Occipital lobe (tissue), 3 donors: ENCODE measurements at places on chromosomes 4 and X.

- DNase-seq, result no peak
These were observed 289.7 kb upstream of the LDB2 start for GRCh38 chr4:17188125-17188524.

GRCh38 chrX:110847334-110847733, 51.7 kb upstream of the CHRDL1 start:
- no peak for DNase-seq

DNA sequence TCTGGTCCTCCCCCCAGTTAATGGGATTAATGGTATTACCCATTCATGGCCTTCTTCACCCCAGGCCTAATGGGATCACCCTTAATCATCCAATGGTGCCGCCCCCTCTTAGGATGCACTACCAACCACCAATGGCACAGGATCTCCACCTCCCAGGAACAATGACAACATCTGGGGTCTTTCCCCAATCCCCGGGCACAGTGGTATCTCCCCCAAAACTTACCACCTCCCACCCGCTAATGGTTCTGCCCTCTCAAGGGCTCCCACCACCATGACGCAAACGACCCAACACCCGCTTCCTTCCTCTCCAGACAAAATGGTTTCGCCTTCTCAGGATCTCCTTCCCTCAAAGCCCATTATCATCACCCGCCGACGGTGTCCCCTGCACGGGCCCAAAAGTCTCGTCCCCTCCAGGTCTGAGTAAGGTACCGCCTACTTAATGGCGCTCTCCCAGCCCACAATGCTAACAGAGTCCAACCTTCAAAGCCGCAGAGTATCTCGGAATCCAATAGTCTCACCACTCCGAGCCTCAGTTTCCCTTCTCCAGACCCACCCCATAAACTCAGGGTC, 458 bp downstream of the GRIPAP1 start:
- no peak for DNase-seq

GRCh38 chr4:86939729-86940575, 5.1 kb downstream of the AFF1 start:
- no peak for DNase-seq

GRCh38 chr4:26233350-26233749, 87.5 kb upstream of the RBPJ start:
- no peak for DNase-seq

DNA sequence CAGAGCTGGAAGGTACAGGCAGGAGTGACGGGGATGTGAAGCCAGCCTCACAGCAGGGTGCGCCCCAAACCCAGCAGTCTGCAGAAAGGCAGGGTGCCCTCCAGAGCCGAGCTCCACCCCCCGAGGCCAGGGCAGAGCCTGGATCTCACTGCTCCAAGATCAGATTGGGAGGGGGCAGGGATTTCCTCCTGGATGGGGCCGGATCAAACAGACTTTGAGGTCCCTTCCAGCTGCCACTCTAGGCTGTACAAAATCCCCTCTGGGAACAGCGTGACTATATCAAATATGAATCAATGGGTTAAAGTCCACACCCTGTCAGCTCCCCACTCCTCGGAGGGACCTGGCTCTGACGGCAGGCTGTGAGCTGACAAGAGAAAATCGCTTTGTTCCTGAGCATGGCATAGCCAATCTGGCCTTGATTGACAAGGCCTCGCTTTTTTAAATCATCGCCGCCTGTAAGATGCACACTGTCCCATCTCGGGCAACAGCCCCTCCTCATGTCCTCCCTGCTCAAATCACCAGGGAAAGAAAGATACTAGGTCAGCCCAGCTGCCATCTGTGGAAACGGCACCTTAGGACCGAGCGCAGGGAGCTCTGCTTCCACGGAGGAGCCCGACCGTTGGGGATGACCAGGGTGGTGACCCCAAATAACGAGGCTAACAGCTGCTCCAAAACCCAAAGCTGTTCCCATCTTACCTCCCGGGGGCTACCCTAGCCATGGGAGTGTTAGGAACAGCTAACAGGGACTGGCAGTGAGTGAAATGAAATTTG, 39.9 kb downstream of the PSAPL1 start:
- DNase-seq, result no peak

- DNase-seq, result no peak
These were observed 197.2 kb downstream of the GPM6A start for GRCh38 chr4:175614890-175615289.

GRCh38 chrX:132488180-132488705, 595 bp downstream of the MBNL3 start:
- no peak for DNase-seq

DNA sequence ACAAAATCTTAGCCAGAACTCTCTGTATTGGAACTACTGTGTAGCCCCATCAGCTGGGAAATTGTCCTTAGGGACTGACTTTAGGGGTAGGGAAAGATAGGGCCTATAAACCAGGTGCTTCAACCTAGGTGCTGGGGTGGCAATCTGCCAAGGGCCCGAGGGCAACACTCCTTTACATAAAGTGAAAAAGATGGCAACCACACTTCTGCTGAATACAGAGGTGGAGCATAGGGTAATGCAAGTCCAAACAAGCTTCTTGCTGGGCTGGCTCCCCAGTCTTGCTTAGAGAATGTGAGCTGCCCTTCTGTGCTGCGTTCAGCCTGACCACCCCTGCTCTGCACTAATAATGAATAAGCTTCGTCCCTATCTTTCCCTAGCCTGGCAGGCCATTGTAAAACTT, 9.8 kb downstream of the ZBTB33 start:
- DNase-seq, result no peak

- DNase-seq, result no peak
These were observed 165.1 kb upstream of the TRPC5 start for GRCh38 chrX:112247714-112248113.

DNA sequence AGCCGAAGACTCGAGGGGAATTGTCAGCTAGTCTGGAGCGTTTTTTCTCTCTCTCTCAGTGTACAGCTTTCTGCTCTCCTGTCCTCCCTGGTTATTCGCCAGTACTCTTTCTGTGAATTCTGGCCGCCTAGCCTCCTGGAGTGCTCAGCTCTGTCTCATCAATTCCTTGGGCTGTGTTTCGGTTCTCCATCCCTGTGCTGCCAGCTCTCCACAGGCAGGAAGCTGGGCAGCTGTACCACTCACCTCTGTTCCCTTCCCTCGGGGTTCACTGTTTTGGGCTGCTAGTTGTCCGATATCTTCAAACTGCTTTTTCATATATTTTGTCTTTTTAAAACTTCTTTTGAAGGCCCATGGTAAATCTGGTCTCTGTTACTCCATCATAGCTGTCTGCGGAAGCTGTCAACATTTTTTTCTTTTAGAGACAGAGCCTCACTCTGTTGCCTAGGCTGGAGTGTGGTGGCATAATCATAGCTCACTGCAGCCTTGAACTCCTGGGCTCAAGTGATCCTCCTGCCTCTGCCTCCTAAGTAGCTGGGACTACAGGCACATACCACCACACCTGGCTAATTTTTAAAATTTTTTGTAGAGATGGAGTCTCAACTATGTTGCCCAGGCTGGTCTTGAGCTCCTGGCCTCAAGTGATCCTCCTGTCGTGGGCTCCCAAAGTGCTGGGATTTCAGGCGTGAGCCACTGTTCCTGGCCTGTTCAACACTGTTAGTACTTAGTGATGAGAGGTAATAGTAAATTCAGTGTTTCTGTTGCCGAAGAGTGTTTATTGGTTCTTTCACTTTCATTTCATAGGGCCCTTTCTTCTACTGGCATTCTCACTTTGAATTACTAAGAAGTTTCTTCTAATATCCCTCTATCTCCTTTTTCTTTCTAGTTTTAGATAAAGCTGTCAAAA, 18.6 kb downstream of the ZCCHC4 start:
- DNase-seq, result no peak

- DNase-seq, result no peak
These were observed 223.7 kb downstream of the PDHA2 start for GRCh38 chr4:96063639-96064038.

DNA sequence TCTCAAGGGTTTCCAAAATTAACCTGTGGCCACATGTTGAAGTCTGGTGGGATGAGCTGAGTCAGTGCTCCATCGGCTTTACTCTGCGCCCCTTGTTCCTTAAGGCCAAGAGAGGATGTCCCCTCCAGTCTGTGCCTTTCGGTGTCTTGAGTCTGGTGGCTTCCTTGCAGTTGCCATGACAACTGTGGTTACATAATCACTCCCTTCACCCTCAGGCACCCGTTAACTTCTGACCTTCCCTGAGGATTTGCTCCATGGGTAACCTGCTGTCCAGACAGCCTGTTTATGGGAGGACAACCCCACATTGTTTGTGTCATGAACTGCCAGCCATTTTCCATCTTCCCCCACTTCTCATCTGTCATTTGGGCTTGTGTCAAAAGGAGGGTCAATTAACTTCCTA, 401.1 kb upstream of the LCORL start:
- no peak for DNase-seq

DNA sequence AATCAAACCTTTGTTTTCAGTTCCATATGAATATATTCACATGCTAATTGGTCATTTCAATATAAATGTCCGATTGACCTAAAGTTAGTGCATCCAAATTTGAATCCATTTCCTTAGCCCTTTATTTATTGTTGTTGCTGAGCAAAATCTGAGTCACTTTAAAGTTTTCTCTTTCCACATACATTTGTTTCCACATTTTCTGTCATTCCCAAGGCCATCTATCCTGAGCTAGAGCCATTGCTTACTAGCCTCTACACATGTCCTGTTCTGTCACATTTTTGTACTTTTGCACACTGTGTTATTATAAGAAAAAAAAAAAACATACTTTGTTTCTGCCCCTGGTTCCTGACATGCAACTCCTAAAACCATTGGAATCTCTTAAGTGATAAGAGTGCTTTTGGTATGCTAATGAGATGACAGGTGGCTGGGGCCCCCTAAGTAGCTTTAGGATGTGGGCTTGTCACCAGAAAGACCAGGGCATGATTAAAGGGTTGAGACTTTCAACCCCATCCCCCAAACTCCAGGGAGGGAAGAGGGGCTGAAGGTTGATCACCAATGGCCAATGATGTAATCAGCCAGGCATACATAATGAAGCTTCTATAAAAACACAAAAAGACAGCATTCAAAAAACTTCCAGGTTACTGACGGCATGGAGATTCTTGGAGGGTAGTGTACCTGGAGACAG, 353.3 kb upstream of the MAGEB16 start:
- DNase-seq, result no peak

- no peak for DNase-seq
These were observed 205.9 kb downstream of the STIM2 start for GRCh38 chr4:27066591-27066990.

DNA sequence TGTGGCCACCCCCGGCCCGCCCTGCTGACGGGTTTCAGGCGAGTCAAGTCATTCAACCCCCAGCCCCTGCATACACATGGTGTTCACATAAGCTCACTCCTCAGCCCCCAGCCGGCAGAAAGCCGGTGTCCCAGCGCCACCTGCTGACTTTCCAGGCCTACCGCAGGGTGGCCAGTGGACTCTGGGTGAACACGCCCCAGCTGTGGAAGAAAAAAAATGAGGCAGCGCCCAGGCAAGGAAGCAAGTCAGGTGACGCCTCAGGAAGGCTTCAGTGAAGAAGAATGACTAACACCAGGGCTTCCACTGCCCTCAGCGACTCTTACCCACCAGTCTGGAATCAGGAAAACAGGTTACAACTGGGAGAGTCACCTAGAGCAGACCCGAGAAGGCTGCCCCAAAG, 15.8 kb downstream of the BCAP31 start:
- peak; percentile 38 for DNase-seq

DNA sequence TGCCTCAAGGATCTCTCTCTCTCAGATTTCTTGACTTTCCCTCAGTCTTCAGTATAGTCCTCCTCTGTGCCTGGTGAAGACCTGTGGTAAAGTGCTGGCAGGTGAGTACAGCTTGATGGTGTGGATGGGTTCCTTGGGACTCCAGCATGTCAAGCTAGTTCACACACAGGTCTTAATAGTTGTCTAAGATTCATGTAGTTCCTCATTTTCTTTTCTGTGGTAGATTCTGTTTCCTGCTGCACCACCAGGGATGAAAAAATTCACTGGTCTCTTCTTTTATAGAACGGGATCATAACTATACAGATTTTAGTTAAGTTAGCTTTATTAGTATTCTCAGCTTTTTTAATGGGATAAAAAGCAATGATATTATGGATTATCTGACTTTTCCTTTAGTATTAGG, 32.5 kb upstream of the PAQR3 start:
- no peak for DNase-seq

- no peak for DNase-seq
These were observed 345.9 kb downstream of the PACRGL start for GRCh38 chr4:21046141-21046540.

- DNase-seq, result no peak
These were observed 509.0 kb downstream of the PCDH19 start for GRCh38 chrX:99901091-99901490.

DNA sequence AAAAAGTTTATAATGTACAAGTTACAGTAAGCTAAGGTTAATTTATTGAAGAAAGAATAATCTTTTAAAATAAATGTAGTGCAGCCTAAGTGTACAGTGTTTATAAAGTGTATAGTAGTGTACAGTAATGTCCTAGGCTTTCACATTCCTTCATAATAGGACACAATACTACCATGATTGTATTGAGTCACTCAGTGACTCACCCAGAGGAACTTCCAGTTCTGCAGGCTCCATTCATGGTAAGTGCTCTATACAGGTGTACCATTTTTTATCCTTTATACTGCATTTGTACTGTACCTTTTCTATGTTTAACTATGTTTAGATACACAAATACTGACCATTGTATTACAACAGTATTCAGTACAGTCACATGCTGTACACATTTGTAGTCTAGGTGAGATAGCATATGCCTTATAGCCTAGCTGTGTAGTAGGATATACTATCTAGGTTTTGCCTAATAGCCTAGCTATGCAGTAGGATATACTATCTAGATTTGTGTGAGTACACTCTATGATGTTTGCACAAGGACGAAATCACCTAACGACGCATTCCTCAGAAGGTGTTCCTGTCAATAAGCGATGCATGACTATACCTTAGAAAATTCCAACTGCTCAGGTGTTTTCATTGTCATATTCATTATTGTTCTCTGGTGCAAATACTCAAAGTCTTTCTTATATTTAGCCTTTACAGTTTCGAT, 5.5 kb upstream of the TMEM255A start:
- no peak for DNase-seq

- DNase-seq, result no peak
These were observed 268.1 kb downstream of the THOC2 start for GRCh38 chrX:123464709-123465108.

- DNase-seq, result no peak
These were observed 440.3 kb upstream of the AADAT start for GRCh38 chr4:170529748-170530722.

DNA sequence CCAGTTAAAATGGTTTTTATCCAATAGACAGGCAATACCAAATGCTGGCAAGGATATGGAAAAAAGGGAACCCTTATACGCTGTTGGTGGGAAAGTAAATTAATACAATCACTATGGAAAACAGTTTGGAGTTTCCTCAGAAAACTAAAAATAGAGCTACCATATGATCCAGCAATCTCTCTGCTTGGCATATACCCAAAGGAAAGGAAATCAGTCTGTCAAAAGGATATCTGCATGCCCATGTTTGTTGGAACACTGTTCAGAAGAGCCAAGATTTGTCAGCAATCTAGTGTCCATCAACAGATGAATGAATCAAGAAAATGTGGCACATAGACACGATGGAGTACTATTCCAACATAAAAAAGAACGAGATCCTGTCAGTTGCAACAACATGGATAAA, 91.0 kb upstream of the SH3RF1 start:
- no peak for DNase-seq

- DNase-seq, result no peak
These were observed 155.3 kb upstream of the EDNRA start for GRCh38 chr4:147325571-147325981.
